ENCODE measurements at places on chromosomes 13 and 19.

- peak; percentile 97 for DNase-seq
Measured at GRCh38 chr19:53867225-53868090, at the start of gene MYADM. Gene MYADM (plus strand): TSS chr19:53867883. CDS start chr19:53873530, 5,647 bp downstream.

GRCh38 chr19:54462047-54462654 is 1.4 kb downstream of the LENG9 start:
- no peak for DNase-seq

DNA sequence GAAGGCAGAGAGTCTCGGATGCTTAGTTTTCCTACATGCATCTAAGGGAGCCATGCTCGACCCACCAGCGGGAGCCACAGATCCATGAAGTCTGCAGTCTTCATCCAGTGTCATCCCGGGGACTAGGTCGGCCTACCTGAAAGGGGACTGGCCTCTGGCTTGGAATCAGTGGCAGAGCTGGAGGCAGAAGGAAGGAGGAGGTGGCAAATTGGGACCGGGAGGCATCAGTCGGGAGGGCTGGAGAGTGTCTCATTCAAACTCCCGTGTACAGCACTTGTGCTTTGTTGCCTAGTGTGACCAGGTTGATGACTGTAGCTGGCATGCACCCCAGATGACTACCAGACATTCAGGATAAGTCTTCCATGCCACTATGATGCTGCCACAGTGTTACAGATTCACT is 26.5 kb upstream of the ZNF536 start:
- DNase-seq: no peak

DNA sequence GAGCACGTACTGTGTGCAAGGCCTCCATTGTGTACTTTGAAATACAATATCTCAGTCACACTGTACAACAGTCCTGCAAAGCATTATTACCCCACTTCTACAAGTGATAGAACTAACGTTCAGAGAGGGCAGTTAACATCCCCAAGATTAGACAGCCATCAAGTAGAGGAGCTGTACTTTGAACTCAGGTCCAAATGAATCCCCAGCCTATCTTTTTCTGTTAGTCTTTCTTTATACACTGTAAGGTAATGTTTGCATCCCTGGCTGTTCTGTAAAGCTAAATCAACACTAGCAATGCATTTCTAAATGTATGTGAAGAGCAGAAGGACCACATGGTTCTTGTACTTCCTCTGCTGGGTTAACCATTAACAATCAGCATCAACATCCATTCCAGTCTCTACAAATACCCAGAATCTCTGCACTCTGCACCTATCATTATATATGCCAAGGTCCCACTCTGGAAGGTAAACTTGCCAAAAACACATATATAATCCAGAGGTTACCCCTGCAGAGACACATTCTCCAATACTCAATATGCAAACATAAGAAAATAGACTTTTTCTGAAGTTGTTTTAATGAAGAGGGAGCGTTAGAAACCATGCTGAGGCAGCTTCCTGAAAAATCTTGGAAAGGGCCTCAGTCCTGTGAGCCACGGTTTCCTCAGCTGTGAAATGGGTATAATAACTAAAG is 182.3 kb downstream of the MZT1 start:
- DNase-seq: no peak

- no peak for DNase-seq
Measured at GRCh38 chr13:43377149-43377548, 353.8 kb downstream of the DNAJC15 start.

DNA sequence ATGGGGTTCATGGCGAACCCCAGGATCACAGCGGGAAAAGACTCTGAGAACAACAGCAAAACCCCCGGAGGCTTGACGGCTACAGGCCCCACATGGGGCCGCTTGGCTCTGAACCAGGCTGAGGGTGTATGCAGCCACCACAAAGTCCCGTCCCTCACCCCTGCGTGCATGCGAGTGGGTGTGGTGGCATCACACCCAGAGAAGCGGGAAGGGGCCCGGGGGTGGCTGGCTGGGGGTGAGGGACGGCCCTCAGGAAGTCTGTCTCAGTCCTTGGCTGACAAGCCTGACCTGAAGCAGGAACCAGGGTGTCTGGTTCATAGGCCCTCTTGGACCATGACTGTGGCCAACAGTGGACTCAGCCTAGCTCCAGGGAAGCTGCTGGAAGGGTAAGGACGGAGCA is 34.2 kb downstream of the CEBPG start:
- DNase-seq: no peak

DNA sequence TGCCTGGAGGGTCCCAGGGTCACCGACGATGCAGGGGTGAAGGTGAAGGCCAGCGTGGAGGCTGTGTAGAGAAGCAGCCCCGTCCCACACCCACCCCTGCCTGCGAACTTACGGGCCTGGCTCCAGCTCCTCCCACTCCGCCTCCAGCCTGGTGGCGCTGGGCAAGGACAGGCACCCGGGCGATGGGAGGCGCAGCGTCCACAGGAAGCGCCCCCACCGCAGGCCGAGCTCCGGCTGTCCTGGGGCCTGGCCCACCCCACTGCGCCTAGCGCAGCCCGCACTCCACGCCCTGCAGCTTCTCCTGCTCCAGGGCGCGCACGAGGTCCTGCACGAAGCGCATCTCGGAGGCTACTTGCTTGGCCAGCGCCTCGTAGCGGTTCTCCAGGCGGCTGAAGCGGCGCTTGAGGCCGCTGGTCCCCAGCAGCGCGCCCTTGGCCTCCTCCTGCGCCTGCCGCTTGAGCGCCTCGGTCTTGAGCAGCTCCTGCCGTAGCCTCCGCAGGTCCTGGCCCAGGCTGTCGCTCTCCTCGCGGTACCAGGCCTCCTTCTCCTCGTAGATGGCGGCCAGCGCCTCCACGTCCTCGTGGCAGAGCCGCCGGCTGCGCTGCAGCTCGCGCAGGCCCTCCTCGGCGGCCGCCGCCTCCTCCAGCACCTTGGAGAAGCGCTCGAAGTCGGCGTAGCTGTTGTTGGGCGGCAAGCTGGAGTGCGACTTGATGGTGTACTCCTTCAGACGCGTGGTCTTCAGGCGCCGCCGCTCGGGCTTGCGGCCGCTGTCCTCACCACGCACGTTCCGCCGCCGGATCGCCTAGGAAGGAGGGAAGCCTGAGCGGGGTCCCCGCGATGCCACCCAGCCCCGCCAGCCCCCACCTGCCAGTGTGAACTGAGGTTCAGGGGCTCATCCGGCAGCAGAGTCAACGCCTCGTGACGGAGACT is 11.8 kb downstream of the DAPK3 start:
- DNase-seq: no peak

- no peak for DNase-seq
Measured at GRCh38 chr13:94968040-94968756, 255.9 kb upstream of the SOX21 start.

- DNase-seq: no peak
Measured at GRCh38 chr13:94327318-94327717, 152.2 kb downstream of the DCT start.

DNA sequence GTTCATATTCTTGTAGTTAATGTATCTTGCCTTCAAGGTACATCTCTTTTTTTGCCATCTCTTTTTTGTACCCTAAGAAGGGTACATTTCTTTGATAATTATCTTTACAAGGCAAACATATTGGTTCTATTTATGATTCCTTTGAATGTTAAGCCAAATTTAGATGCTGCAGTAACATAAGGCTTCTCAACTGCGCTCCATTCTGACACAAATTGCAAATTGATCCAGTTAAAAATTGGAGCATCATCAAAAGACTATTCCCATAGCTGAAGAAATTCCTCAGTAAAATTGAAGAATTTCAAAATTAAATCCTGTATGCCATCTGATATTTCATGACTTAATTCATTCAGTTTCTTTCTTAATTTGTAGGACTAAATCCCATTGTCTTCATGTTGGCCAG is 2.7 kb upstream of the ZNF780A start:
- no peak for DNase-seq

DNA sequence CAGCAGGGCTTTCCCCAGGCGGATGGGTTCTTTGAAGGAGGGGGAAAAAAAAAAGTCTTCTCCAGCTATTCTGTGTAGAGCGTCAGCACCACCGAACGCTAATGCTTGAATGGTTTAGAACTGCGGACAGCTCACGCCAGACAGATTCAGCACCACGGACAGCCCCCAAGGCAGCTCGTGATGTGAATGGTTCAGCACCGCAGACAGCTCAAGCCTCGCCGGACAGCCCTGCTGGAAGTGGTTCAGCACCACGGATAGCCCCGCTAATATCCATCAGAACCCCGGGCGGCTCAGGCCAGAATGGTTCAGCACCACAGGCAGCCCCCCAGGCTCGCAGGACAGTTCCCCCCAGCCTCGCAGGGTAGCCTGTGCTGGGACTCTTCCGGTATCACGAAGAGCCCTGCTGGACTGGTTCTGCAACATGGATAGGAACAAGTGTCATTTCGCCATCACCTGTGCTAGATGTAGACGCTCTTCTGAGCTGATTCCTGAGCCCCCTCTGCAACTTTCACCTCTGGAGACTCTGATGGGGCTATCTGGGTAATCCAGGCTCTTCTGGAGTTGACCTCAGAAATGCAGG is 4.9 kb upstream of the SMIM17 start:
- DNase-seq: peak; percentile 86

DNA sequence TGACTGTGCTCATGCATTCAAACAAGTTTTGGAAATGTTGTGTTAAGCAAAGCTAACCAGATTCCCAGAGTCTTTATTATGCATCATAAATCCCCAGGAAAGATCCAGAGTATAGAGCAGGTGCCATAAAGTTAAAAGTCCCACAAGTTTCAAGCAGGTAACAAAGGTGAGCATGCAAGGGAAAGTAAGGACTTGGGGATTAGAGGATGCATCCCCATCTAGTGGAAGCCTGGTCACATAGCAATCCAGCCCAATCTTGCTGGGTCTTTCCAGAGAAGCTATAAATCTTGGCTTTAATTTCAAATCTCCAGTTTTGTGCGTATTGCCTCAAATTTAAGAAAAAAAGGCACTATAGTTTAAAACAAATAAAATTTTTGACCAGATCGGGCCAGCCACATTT is 72.7 kb downstream of the ZNF254 start:
- DNase-seq: no peak

- DNase-seq: no peak
Measured at GRCh38 chr19:40486017-40486416, 19.2 kb downstream of the SPTBN4 start.

DNA sequence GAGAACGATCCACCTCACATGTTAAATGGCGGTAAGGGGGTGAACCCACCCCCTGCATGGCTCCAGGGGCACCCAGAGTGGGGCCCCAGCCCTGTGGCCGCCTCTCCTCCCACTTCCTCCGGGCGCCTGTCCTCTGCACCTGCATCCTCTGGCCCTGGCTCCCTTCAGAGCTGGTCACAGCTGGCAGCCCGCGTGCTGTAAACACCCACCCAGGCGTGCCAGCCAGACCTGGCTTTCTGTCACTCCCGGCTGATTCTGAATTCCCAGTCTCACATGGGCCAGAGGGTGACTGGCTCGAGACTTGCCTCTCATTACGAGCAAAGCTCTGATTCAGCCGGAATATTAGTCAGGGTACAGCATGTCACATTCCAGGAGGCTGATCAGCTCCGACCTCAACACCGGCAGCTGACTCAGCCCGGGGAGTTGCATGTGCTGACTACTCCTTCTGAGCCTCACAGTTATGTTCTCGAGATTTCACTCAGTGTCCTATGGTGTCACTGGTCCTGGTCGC is 75.1 kb downstream of the GNG7 start:
- no peak for DNase-seq

DNA sequence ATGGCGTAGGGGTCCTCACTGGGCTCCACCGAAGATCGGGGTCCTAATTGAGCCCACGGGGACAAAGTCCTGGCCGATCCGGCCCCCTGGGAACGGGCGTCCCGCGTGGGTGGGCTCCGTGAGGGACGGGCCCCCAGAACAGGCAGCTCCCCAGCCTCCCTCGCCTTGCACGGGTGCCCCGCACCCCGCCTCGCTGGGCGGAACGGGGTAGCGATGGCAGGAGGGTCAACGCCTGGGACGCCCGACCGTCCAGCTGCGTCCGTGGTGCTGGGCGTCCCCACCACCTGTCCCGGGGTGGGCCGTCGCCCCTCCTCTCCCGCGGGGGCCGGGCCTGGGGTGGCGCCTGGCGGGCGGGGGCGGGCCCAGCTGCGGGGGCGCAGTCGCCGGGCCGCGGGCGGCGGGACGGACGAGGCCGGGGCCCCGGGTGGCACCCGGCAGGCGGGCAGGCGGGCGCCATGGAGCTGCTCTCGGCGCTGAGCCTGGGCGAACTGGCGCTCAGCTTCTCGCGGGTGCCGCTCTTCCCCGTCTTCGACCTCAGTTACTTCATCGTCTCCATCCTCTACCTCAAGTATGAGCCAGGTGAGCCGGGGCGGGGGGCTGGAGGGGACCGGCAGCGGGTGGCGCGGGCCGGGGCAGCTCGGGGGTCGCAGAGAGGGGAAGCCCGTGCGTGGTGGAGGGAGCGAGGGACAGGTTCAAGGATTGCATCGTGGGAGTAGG is at the start of gene TMEM38A:
TSS of gene TMEM38A (plus strand) at position 377 of the 717 bp plus-strand sequence. CDS start at position 456, 79 bp downstream.
- no peak for DNase-seq

DNA sequence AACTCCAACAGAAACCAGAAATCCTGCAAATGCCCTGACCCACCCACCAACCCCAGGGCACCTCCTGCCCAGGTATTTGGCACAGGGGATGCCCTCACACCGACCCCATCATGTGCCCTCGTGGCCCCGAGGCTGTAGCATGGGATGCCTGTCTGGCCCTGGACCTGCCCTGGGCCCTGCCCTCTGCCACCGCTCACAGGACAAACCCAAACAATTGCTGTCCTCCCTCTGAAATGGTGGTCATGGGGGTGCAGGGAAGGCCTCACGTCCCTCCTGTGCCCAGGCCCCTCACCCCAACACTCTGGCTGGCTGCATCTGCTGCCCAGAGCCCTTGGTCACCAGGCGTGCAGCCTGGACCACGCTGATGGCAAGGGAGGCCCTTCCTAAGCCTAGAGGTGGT is 2.1 kb upstream of the ZNF181 start:
- DNase-seq: no peak

DNA sequence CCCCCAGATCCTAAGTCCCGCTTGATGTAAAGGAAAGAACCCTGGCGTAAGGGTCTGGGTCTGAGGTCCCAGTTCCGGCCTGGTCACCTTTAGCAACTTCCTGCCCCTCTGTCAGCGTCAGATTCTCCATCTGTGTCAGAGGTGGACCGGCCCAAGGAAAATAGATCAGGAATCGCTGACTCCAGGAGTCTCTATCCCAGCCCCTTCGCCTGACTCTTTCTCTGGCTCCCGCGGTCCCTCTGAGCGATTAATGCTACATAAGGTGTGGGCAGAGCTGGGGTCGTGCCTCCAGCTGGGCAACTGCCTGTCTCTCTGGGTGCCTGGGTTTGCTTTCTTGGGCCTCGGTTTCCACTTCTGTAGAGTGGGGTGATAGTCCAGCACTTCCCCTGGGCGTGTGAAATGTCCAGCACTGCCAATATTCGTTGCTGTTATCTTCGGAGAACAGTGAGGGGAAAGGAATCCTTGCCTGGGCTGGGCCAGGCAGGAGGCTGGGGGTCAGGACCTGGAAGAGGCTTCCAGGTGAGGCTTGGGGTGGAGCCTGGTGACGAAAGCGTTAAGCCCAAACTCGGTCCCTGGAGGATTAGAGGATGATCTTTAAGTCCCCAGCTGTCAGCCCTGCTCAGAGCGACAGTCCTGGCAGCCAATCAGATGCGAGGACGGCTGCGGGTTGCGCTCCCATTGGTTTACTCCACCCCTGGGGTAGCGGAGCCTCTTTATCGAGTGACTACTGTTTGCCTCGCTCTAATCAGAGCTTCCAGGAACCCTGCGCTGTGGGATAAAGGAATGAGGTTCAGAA is 767 bp downstream of the ABCA7 start:
- DNase-seq: peak; percentile 92

Data from NT2/D1 (cell line).